ENCODE measurements at places on chromosomes 4 and X. TPM values are rescaled to one million over a fixed set of nuclear protein-coding genes. Genes with fewer than 3 reads are reported as not detected.
A peak's percentile ranks its signal among the peaks of the same experiment; 100 is the strongest.

EOLA1 gene
- 20.1 TPM for total RNA-seq

WDFY3 gene
- total RNA-seq = 156 TPM

OGT gene
- 169 TPM for total RNA-seq

GSX2 gene
- total RNA-seq = not detected

USP17L17 gene
- total RNA-seq = not detected

SERTM2 gene
- total RNA-seq = 1.6 TPM

CLDN22 gene
- total RNA-seq = not detected

BDH2 gene
- total RNA-seq = 65.2 TPM

GABRA4 gene
- total RNA-seq = 0.15 TPM

MAGEA10 gene
- not detected for total RNA-seq

DNA sequence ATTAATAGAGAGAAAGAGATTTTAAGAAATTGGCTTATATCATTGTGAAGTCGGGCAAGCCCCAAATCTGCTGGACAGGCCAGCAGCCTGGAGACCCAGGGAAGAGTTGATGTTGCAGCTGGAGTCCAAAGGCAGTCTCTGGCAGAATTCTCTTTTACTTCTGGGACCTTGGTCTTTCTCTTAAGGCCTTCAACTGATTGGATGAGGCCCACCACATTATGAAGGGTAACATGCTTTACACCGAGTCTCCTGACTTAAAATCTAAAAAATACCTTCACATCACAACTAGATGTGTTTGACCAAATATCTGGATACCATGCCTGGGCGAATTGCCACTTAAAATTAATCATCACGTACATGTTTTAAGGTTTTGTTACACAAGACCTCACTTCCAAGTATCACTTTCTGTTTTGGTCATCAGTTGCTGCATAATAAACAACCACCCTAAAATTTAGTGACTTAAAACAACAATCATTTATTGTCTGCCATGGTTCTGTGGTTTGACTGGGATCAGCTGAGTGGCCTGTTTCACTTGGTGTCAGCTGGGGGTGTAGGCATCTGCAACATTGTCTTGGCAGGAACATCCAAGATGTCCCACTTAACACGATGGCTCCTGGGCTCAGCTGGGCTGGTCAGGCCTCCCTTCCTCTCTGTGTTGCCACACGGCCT, 3.4 kb downstream of the CD38 start:
- no peak overlapping the region for H3K27ac ChIP-seq
- H3K4me1 ChIP-seq = peaks cover 9% of the 10 kb centered on the region
- no peaks in the 10 kb centered on the region for H3K27me3 ChIP-seq
- H3K36me3 ChIP-seq = no peaks in the 10 kb centered on the region
- no peak overlapping the region for H3K4me3 ChIP-seq
- no peak for DNase-seq

DNA sequence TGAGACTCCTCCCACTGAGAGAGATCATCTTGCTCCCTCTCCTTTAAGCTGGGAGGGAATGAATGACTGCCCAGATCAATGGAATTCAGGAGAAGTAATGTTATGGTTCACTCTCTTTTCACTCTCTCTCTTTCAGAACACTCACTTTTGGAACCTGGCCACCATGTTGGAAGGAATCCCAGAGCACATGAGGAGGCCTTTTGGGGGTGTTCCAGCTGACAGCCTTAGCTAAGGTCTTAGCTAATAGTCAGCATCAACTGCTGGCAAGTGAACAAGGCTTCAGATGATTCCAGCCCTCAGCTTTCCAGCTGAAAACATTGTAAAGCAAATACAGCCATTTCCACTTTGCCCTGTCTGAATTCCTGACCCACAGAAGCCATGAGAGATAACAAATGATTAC, 124.0 kb upstream of the CLNK start:
- H3K4me1 ChIP-seq = no peaks in the 10 kb centered on the region
- no peak for DNase-seq
- H3K36me3 ChIP-seq = no peaks in the 10 kb centered on the region
- H3K4me3 ChIP-seq = no peak overlapping the region
- no peaks in the 10 kb centered on the region for H3K27me3 ChIP-seq
- no peak overlapping the region for H3K27ac ChIP-seq

DNA sequence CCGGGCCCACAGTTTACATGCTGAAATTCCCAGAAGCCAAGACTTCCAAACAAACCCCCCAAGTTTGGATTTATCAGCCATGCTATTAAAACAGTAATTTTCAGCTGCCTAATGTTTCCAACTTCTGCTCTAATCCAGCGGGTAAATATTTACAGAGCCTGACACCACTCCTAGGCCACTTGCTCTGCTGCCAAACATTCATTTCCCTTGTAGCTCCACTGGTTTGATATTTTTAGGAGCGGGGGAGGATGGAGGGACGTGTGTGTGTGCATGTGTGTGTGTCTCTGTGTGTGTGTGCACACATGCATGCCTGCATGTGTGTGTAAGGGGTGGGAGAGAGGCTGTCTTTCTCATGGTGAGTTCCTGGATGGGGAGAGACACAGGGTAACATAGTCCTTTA, 115.7 kb upstream of the PJA1 start:
- H3K27ac ChIP-seq = no peak overlapping the region
- peaks cover 90% of the 10 kb centered on the region for H3K27me3 ChIP-seq
- no peak overlapping the region for H3K4me3 ChIP-seq
- no peak for DNase-seq

- no peaks in the 10 kb centered on the region for H3K36me3 ChIP-seq
- H3K27me3 ChIP-seq = no peaks in the 10 kb centered on the region
- no peak for DNase-seq
- H3K4me3 ChIP-seq = no peak overlapping the region
- no peak overlapping the region for H3K27ac ChIP-seq
Observed at GRCh38 chrX:155888139-155888538, 7.0 kb downstream of the VAMP7 start.

- no peak for DNase-seq
- H3K27ac ChIP-seq = no peak overlapping the region
- H3K4me1 ChIP-seq = no peaks in the 10 kb centered on the region
- H3K27me3 ChIP-seq = no peaks in the 10 kb centered on the region
- no peak overlapping the region for H3K4me3 ChIP-seq
Observed at GRCh38 chr4:43337707-43338106, 445.2 kb downstream of the GRXCR1 start.

- H3K4me1 ChIP-seq = no peaks in the 10 kb centered on the region
- no peak overlapping the region for H3K27ac ChIP-seq
- no peaks in the 10 kb centered on the region for H3K27me3 ChIP-seq
- no peaks in the 10 kb centered on the region for H3K36me3 ChIP-seq
- H3K4me3 ChIP-seq = no peak overlapping the region
Observed at GRCh38 chrX:113747274-113747973, 836.5 kb upstream of the HTR2C start.

GRCh38 chr4:8402640-8403039, 37.9 kb downstream of the ACOX3 start:
- no peaks in the 10 kb centered on the region for H3K36me3 ChIP-seq
- peak overlapping the region; percentile 83 for H3K27ac ChIP-seq
- H3K27me3 ChIP-seq = no peaks in the 10 kb centered on the region
- no peak for DNase-seq
- H3K4me3 ChIP-seq = no peak overlapping the region
- H3K4me1 ChIP-seq = peaks cover 10% of the 10 kb centered on the region

GRCh38 chrX:77622233-77622632, 163.8 kb downstream of the ATRX start:
- H3K27ac ChIP-seq = no peak overlapping the region
- H3K4me1 ChIP-seq = no peaks in the 10 kb centered on the region
- peaks cover 12% of the 10 kb centered on the region for H3K27me3 ChIP-seq
- H3K4me3 ChIP-seq = no peak overlapping the region
- no peaks in the 10 kb centered on the region for H3K36me3 ChIP-seq

DNA sequence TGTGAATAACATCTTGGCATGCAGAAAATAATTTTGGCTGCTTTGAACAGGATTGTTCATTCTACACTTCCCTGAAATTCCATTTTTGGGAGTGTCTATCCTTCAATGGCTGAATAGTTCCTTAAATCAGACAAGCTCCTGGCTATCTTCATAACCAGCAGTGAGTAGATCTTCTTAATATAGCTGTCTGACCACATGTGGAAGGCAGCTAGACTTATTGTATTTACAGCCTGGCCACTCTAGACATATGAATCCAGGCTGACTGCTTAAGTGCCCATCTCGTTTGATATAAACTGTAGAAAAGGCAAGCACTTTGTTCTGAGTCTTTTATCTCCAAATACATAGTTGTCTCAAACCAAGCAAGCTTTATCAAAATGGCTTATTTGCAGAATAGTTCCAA, 40.0 kb downstream of the PWWP3B start:
- no peak overlapping the region for H3K27ac ChIP-seq
- no peak for DNase-seq
- no peaks in the 10 kb centered on the region for H3K36me3 ChIP-seq
- H3K4me3 ChIP-seq = no peak overlapping the region
- no peaks in the 10 kb centered on the region for H3K4me1 ChIP-seq

DNA sequence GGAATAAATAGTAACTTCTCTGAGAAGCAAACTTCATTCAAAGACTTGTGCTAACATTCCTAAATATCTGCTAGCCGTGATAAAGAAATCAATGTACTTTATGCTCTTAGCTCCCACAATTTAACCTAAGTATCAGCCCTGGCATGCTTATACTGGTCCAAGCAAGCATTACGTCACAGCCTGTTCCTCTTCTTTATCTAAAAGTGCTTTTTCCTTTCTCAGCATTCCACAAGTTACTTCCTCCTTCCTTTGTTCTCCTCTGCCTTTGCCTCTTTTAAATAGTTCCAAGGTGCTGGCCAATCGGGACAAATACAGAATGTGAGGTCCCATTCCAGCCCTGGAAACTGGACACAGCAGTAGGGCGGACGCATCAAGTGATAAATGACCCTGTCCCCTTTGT, 249.6 kb downstream of the DHRSX start:
- H3K36me3 ChIP-seq = no peaks in the 10 kb centered on the region
- no peak overlapping the region for H3K4me3 ChIP-seq
- H3K27me3 ChIP-seq = no peaks in the 10 kb centered on the region
- no peak overlapping the region for H3K27ac ChIP-seq

GRCh38 chr4:52051213-52051614, at the start of gene SPATA18:
Gene SPATA18 (plus strand): TSS chr4:52051304. CDS start chr4:52051705, 401 bp downstream.
- peak within 1 kb of the TSS; percentile 87 for H3K27ac ChIP-seq
- no peaks in the 10 kb centered on the region for H3K27me3 ChIP-seq
- H3K36me3 ChIP-seq = no peaks in the 10 kb centered on the region
- H3K4me3 ChIP-seq = peak within 1 kb of the TSS; percentile 74

GRCh38 chrX:15151267-15152186, 118.4 kb downstream of the ASB9 start:
- H3K27ac ChIP-seq = no peak overlapping the region
- no peak overlapping the region for H3K4me3 ChIP-seq
- no peak for DNase-seq
- no peaks in the 10 kb centered on the region for H3K4me1 ChIP-seq
- no peaks in the 10 kb centered on the region for H3K36me3 ChIP-seq

DNA sequence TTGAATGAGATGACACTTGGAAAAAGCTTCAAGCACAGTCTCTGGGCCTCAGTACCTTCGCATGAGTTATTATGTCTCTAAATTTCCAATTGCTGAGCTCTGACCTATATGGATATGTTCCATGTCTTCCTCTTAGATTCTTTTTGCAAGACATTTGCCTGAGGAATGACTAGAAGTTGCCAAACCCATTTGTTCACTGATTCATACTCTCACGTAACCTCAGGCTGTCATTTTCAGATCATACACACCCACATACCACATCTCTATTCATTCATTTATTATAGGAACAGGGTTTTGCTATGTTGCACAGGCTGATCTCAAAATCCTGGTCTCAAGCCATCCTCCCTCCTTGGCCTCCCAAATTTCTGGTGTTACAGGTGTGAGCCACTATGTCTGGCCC, 2137.1 kb upstream of the TENM3 start:
- H3K36me3 ChIP-seq = no peaks in the 10 kb centered on the region
- DNase-seq = no peak
- H3K4me3 ChIP-seq = no peak overlapping the region
- H3K27ac ChIP-seq = no peak overlapping the region
- H3K27me3 ChIP-seq = no peaks in the 10 kb centered on the region
- no peaks in the 10 kb centered on the region for H3K4me1 ChIP-seq

DNA sequence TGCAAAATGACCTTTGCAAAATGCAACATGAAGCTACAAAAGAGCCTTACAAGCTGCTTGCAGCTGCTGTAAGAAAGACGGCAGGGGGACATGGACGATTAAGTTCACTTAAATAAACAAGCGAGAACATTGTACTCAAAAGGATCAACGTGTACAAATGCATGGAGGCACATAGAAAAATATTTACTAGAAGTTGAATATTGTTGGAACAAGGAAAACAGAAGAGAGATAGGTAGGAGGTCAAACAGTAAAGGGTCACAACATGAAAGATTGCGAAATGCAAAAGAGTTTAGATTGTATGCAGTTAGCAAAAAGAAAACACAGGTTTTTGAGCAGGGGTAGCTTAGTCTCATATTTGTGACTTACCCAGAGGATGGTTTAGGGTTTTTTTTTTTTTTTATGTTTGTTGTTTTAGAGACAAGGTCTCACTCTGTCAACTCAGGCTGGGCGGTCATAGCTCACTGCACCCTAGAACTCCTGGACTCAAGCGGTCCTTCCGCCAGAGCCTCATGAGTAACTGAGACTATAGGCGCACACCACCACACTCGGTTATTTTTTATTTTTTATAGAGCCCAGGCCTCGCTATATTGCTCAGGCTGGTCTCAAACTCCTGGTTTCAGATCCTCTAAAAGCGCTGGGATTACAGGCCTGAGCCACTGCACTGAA, 1.4 kb upstream of the PHF8 start:
- H3K4me1 ChIP-seq = no peaks in the 10 kb centered on the region
- H3K4me3 ChIP-seq = no peak overlapping the region
- no peak overlapping the region for H3K27ac ChIP-seq
- no peaks in the 10 kb centered on the region for H3K36me3 ChIP-seq
- no peak for DNase-seq

DNA sequence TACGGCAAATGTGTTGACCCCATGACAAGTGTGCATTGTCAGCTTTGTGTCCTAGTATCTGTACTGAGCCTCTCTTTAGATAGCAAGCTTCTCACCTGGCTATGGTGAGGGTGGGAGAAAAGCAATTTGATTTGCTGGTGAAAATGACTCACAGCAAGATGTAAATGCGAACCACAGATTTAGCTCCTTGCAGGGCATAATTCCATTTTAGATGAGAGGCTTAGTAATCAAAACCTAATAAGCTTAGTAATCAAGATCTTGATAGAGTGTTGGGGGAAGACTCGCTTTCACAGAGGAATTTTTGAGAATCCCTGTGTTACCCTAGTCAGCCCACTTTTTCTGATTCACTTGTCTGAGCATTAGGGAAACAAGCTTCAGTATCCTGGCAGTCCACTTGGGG, 7.7 kb upstream of the OCIAD2 start:
- no peaks in the 10 kb centered on the region for H3K36me3 ChIP-seq
- no peak overlapping the region for H3K4me3 ChIP-seq
- no peaks in the 10 kb centered on the region for H3K27me3 ChIP-seq
- H3K4me1 ChIP-seq = no peaks in the 10 kb centered on the region
- no peak for DNase-seq
- H3K27ac ChIP-seq = no peak overlapping the region

DNA sequence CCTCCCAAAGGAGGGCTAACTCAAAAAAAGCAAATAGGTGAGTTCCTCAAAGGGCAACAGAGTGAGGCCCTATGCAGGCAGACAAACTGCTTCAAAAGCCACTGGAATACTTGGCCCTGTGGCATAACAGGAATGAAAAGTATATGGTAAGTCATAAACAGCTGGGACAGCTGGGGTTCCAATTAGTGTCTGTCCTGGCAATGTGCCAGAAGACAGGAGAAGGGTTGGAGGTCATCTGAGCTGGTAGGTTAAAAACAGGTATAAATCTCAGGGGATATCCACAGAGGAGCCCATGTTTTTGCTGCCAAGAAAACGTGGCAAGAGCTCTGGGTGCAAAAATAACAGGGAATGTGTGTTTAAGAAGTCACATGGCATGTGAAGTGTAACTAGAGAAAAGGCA, 111.6 kb downstream of the APOOL start:
- peaks cover 25% of the 10 kb centered on the region for H3K27me3 ChIP-seq
- no peaks in the 10 kb centered on the region for H3K4me1 ChIP-seq
- H3K27ac ChIP-seq = no peak overlapping the region
- H3K4me3 ChIP-seq = no peak overlapping the region
- DNase-seq = no peak

Measured in breast epithelium (tissue), 4 donors.